Glutamatergic neuron (in vitro differentiated cells): ENCODE measurements at places on chromosomes 5 and 9.

GRCh38 chr5:141514330-141515133, 25.7 kb downstream of the PCDHGC5 start:
- DNase-seq, result no peak

DNA sequence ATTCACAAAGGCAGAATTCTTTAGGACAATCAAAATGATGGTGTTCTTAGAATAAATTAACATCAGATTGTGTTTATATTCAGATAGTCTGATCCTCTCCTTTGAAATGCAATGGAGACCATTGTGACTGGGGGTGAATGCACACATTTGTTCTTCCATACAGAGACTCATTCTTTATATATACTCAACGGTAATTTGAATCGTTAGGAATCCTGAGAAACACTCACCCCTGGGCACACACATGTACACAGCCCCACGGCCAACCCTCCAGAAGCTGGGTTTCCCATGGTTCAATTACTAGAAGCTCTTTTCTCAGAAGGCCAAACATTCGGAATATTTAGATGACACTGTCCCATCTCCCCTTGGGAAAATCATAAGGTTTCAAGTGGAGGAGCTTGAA, 57.5 kb upstream of the EPB41L4B start:
- DNase-seq, result no peak

DNA sequence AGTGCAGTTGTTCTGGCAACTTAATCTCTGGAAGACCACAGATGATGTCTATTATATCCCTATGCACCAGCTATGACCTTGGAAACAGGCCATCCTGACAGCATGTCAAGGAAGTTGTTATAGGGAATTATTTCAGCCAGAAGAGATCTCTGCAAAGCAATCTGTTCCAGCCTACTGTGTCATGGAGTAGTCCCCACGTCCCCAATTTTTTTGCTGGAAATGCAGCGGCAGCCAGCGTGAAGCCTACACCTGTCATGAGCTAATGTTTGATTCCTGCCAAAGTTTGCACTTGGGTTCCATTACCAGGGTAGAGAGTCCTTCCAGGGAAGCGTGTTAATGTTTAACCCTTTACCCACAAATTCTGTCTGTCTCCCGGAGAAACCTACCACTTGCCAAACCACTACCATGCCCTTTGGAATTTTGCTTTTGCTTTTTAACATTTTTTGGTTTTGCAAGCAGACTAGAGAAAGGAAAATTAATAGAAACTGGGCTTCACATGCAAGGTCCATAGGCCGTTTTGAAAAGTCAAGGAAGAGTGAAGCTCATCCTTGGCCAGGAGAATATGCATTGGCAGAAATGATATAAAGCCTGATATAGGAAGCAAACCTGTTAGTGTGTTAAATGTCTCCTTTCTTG, 174.9 kb upstream of the SPRY4 start:
- no peak for DNase-seq

GRCh38 chr5:24381861-24382489, 262.8 kb downstream of the CDH10 start:
- DNase-seq, result no peak

DNA sequence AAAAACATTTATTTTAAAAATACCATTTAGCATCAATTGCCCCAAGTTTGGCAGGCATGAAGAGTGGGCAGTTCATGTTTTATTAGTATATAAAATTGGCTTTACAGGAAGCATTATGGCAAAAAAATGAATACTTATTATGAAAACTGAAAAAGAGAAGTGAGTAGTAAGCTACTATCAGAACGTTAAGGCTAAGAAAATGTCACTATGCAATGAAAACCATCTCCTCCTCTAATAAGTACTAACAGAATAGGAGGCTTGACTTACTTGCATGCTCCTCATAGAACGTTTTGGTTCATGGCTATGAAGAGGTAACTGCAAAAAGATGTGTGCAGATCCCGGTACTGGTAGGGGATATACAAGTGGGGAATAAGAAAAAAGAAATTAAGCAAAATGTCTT, 23.6 kb downstream of the TICAM2 start:
- DNase-seq, result no peak

- no peak for DNase-seq
These were observed 39.0 kb upstream of the SLC12A7 start for GRCh38 chr5:1150866-1151265.

GRCh38 chr9:93517331-93517730, 59.1 kb upstream of the PHF2 start:
- DNase-seq, result no peak

- no peak for DNase-seq
These were observed 564 bp downstream of the SLC25A25 start for GRCh38 chr9:128068386-128069205.

DNA sequence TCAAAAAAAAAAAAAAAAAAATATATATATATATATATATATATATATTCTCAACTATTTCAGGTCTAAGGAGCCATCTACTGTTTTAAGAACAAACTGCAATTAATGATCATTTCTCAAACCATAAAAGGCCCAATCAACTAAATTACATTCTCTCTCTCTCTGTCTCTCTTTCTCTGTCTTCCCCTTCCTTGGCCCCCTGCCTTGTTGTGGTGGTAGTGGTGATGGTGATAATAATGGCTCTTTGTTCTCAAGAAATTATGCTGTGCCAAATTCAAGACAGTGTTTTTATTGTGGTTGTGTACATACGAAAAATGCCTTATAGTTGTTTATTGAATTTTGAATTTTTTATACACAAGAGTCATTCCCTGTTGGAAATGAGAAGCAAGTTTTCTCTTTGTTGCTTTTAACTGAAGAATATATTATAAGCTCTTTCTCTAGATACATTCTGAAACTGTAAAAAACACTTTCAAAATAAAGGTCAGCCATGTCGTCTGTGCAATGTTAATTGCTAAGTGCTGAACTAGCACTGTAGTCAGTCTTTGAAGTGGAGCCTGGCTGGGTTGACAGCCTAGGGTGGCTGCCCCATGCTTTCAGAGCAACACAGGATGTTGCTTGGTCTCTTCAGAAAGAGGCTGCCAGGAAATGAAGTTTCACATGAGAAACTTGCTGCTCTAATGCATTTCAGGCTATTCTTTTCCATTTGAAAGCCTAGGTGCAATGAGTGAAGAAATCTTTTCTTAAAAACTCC, 96.0 kb downstream of the HINT1 start:
- DNase-seq, result no peak

DNA sequence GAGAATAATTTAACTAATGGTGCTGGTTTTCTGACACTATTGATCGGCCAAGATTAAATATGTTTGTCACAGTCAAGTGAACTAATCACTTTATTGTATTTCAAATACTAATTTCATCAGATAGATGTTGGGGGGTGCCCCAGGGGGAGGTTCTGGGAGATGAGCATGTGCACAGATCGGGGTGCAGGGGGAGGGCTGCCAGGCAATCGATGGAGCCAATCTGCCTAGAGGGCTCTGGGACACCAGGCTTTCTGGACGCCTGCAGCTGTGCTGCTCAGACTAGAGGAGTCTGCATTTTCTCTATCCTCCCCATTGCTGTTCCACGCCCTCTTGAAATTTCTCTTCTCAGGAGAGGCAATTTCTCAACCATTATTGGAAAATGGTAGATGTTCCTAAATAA, 100.0 kb upstream of the ALDH1B1 start:
- DNase-seq, result no peak
